ENCODE measurements at places on chromosomes 6 and 20. TPM values are rescaled to one million over a fixed set of nuclear protein-coding genes. Genes with fewer than 3 reads are reported as not detected.

DNA sequence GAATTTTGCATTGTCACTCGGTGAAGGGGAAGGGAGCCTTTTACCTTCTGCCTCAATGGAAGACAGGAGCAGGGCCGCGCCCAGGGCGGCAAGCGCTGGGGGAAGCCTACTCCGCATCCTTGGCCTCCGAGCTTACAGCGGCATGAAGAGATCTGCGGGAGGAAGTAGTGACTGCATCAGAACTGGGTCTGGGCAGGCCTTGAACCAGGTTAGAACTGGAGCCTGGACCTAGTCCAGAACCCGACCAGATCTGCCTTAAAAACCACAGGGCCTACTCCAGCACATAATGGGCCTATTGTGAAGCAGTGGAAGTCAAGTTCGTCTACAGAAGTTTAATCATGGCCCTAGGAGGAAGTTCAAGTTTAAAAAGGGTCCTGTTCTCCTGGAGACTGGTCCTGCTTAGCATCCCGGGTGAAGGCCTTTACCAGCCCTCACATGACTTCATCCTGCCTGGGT is 3.1 kb downstream of the COL12A1 start:
- no peak for DNase-seq

DNA sequence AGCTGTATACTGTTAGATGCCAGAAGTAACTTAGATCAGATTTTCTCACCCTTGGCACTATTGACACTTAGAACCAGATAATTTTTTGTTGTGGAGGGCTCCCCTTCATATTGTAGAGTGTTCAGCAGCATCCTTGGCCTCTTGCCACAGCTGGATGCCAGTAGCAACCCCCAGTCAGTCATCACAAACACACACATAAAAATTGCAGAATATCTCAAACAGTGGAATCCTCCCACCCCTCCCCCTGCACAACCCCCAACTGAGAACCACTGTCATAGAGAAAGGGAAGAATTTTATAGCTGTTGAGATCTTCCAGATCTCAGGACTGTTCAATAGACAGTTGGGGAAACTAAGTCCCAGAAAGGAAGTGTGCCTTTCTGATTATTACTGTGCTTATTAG is 81.2 kb upstream of the VSTM2L start:
- peak; percentile 28 for DNase-seq

- DNase-seq = no peak
These were observed 15.6 kb downstream of the VGLL2 start for GRCh38 chr6:117280922-117281321.

DNA sequence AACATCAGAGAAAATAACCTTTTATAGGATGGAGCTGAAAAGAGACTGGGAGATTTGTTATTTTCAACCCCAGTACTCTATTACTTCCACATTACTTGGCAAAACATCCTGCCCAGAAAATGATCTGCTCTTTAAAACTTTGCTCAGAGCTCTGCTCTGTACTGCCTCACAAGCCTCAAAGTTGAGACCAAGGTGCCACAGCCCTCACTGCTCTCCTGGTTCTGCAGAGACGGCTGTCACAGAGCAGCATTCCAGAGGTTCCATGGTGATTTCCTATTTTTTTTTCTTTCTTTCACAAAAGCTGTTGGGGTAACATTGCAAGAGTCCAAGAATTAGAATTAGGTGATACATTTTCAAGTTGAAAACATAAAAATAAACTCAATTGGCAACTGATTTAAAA is 155.2 kb downstream of the UBE3D start:
- no peak for DNase-seq

The GPR6 gene
- not detected for total RNA-seq

The FABP7 gene
- total RNA-seq = not detected

Measured in HFFc6 (cell line).